ENCODE measurements at places on chromosomes 5 and 9.

DNA sequence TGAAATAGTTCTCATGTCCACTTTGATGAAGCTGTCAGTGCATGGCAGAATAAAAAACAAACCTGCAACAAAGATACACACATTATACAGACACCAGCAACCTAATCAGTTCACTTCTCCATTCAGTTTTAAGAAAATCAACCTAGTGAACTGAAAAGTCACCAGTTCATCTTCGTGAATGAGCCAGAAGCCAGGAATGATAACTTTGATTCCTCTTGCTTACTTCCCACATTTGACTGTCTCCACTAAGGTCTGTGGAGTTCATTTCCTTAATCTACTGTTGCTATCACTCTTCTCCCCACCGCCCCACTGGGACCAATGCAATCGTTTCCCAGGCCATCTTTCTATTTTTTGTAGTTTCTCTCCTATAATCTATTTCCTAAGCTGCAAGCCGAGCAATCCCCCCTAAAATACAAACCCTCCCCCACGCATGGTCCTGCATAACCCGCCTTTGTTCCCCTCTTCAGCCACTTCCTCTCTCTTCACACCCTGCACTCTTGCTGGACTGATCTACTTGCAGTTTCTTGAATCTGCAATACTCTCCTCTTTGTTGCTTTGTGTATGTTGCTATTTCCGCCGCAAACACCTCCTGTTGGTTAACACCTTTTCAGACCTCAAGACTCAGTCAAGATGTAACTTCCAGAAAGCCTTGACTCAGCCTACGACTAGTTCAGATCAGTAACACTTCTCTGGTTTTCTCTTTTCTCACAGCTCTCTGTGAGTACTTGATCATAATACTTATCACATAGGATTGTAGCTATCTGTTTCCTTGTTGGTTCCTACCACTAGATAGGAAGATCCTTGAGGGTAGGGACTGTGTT, 16.6 kb downstream of the STOM start:
- DNase-seq = no peak

- peak; percentile 54 for DNase-seq
Measured at GRCh38 chr5:55533521-55534435, 986 bp downstream of the PLPP1 start.

- DNase-seq = no peak
Measured at GRCh38 chr9:2157277-2158110, 142.3 kb downstream of the SMARCA2 start.

DNA sequence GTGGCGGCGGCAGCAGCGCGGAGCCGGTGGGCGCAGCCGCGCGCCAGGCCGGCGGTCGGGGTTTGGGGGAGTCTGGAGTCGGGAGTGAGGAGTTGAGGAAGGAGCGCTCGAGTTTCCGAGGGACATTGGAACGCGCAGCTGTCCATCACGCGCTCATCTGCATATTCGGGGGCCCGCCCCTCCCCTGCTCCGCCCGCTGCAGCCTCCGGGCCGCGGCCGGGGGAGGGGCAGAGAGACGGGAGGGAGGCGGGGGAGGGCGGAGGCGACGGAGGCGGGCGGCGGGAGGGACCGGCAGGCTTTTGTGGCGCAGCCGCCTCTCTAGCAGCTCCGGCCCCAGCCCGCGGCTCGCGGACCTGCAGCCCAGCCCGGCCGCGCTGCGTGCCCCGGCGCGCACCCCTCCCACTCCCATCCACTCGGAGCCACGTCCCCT, at the start of gene IRX2:
Gene IRX2, minus strand, starts transcription at position 86 of the 430 bp plus-strand sequence. CDS start 264 bp downstream, outside the sequence.
- no peak for DNase-seq

DNA sequence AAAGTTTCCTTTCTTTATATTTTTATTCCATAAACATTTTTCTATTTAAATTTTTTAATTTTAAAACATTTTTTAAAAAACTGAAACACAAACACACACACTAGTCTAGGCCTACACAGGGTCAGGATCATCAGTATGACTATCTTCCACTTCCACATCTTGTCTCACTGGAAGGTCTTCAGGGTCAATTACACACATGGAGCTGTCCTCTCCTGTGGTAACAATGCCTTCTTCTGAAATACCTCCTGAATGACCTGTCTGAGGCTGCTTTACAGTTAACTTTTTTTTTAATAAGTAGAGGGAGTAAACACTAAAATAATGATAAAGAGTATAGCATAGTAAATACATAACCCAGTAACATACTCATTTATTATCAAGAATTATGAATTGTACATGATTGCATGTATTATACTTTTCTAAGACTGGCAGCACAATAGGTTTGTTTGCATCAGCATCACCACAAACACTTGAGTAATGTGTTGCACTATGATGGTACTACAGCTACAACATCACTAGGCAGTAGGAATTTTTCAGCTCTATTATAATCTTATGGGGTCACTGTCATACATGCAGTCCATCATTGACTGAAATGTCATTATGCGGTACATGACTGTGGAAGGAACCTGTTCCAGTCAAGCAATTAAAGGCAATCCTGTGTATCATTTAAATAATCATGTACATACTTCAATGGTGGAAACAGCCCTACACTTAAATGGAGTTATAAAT, 17.4 kb upstream of the CEP120 start:
- DNase-seq = no peak

DNA sequence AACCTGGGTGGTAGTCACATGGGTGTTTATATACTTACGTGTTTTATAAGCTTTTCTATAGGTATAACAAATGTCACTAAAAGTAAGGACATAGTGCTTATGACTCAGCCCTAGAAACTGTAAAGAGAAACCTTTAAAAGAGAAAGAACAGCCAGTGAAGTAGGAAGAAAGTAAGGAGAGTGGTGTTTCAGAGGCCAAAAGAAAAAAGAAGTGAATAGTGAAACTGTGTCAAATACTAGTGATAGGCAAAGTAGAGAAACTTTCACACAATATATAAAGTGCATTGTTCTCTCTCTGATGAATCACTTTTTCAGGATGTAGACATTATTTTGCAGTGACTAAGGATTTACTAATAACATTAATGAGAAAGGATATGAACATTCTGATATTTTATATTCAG, 74.2 kb upstream of the SUSD1 start:
- DNase-seq = no peak

GRCh38 chr5:123223921-123224320, 134.9 kb downstream of the PRDM6 start:
- no peak for DNase-seq

GRCh38 chr5:149586708-149587318, 5.5 kb downstream of the ARHGEF37 start:
- DNase-seq = no peak

- no peak for DNase-seq
Measured at GRCh38 chr9:35923927-35924763, 14.9 kb downstream of the SPAAR start.

DNA sequence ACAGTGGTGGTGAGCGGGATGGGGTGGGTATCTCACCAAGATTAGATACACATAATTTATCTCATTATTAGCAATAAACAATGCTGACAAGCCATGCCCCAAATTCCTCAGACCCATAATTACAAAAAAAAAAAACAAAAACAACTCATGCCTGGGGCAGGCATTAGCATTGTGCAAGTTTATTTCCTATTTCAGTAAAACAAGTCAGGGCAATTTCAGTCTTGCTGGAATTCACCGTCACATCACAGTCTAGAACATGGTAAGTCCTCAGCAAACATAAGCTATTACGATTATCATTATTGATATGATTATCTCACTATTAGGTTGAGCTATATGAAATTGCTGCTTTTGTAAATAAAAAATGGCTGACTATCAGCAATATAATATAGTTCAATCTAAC, 57.5 kb upstream of the GNAQ start:
- no peak for DNase-seq

- no peak for DNase-seq
Measured at GRCh38 chr5:54021431-54022164, 288.8 kb downstream of the ARL15 start.

DNA sequence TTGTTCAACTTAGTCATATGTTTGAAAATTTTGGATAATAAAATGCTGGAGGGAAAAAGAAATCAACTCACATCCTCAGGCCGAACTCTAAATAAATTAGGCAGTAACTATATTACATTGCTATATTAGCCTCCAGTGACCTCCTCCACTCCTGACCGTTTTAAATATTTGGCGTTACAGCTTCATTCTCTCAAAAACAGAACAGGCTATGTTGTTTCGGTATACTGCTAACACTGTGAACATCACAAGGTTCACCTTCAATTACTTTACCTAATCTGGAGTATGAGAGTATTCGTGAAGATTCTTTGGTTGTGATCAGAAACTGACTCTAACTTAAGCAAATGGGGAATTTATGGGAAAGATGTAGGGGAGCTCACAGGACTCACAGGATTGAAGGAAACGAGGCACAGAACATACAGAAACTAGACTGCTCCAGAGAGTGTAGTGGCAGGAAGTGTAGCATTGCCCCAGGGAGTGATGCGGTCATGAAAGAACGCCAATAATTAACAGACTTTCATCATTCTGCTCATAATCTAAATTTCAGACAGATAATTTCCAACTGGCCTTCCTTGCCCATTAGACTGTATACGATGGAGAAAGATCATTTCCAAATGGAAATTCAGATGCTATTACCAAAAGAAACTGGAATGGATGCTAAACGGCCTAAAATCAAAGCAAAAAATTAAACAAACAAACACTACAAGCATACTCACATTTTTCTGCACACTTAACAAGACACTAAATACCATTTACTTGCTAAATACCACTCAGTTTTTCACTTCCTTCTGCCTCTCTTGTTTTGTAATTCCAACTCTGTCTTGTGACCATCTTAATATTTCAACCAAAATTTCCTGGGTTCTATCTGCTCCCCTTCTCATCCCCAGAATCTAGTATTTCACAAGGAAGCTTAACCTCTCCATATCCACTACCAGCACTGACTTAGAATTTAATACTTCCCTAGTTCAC, 110.1 kb upstream of the LPAR1 start:
- DNase-seq = no peak

DNA sequence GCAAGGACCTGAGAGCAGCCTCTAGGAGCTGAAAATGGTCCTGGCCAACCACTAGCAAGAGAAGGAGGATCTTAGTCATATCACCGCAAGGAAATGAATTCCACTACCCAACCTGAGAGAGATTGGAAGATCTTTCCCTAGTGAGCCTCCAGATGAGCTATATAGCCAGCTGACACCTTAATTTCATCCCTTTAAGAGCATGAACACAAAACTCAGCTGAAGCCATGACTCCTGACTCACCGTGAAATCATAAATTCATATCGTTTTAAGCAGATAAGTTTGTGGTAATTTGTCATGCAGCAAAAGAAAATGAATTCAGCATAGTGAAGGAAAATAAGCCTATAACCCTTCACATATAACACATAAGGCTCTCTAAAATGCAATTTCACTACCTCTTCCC, 23.5 kb downstream of the MAPKAP1 start:
- DNase-seq = no peak

GRCh38 chr9:133074111-133074651, 12.4 kb downstream of the CEL start:
- DNase-seq = no peak

GRCh38 chr9:93255994-93256877, 72.3 kb downstream of the WNK2 start:
- no peak for DNase-seq

DNA sequence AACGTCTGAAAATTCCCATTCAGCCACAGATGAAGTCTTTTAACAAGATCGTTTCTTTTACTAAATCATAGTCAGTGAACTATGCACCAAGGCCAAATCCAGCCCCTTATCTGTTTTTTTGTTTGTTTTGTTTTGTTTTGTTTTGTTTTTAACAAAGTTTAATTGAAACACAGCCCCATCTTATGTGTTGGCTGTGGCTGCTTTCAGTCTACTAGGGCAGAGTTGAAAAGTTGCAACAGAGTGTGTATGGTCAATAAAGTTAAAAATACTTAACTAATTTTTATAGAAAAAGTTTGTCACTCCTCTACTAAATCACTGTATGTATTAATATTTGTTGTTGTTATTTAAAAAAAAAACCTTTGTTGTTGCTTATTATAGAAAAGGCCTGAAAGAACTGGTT, 137.1 kb downstream of the CAAP1 start:
- no peak for DNase-seq

DNA sequence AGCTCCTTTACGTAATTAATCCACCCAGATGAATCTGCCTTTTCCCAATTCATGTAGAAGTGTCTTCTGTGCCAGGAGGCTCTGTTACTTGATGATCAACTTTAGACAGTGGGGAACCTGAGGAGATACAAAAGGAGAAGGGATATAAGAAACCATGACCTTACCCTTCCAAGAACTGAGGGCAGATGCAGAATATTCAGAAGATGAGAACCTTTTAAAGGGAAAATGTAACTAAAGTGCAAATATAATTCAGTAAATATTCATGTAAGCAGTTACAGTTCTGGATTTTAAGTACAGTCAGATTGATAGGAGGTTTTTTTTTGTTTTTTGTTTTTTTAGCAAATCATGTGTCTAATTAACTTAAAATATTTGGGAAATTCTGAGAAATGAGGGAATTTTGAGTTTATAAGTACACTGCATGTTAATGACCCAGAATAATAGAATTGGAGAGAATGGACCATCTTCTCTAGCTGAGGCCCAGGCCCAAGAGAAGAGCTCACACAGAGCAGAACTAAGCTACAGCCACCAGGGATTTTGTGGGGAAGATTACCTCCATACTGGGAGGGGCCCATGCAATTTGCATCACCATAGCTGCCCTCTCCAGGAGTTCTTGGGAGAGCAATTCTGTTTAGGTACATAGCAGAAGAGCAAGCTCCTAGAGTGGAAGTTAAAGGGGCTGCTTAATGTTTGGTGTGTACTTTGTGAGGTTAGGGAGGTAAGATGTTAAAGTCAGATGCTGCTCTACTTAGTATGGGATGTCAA, 61.5 kb downstream of the SV2C start:
- DNase-seq = no peak

GRCh38 chr5:60210810-60211209, 317.3 kb upstream of the PDE4D start:
- no peak for DNase-seq

GRCh38 chr5:42927730-42928129, 112.4 kb downstream of the ANXA2R start:
- DNase-seq = no peak

DNA sequence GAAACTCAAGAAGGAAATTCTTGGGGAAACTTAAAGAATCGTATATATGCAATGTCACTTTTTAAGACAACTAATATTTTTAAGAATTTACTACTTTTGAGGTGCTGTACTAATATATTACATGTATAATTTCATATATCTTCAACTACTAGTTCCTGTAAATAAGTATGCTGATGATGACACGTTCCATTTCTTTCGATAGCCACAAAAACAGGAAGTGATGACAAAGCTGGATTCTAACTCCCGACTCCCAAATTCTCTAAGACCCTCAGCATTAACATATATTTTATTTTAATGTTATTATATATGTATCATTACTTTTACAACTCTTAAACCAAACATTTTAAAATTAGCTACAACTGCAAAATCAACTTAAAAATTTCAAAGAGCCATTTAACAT, 74.8 kb downstream of the STK32A start:
- no peak for DNase-seq

- no peak for DNase-seq
Measured at GRCh38 chr5:144680711-144681110, 510.0 kb downstream of the KCTD16 start.

GRCh38 chr9:17846948-17847655, 268.2 kb downstream of the SH3GL2 start:
- DNase-seq = no peak
